ENCODE measurements at places on chromosomes 12 and 14.

- no peak for DNase-seq
Measured at GRCh38 chr12:94150240-94151121, 2.1 kb downstream of the PLXNC1 start.

GRCh38 chr12:53338916-53339315 is 2.8 kb upstream of the SP7 start:
- DNase-seq, result no peak

DNA sequence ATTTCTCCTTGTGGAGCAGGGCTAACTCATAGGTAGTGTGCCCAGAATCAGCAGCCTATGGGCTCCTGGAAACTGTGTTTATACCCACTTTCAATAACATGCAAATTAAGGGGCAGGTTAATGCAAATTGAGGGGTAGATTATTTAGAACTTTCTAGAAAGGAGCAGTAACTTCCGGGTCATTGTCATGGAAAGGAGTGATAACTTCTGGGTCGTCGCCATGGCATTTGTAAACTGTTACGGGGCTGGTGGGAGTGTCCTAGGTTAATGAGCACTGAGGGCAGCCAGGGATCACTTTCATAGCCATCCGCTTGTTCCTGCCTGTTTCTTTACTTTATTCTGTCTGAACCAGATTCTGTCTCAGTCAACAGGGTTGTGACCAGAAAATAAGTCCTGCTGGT is 143.3 kb upstream of the RFLNA start:
- no peak for DNase-seq

DNA sequence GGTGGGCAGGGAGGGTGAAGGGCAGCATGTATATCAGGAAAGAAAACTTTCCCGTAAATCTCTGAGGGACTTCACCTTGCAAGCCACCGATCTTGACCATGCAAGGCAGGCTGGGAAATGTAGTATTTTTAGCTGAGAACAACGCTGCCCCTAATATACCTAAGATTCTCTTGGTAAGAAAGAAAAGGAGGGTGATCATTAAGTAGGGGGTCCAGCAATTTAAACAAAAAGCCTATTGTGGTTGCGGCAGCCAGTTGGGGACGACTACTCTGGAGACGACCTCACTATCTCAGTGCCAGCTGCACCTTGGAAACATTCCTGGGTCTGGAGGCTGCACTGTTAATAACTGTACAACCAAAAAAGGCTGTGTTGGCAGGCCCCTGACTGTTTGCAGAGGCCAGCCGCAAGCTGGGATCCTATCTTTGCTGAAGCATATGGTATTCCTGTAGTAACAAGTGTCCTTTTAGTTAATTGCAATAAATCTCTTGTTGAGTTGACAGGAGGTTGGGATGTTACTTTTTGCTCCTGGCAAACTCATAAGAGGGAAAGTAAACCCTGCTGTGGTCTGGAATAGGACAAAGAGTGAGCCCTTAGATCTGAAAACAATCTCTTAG is 6.4 kb downstream of the APOLD1 start:
- DNase-seq, result no peak

DNA sequence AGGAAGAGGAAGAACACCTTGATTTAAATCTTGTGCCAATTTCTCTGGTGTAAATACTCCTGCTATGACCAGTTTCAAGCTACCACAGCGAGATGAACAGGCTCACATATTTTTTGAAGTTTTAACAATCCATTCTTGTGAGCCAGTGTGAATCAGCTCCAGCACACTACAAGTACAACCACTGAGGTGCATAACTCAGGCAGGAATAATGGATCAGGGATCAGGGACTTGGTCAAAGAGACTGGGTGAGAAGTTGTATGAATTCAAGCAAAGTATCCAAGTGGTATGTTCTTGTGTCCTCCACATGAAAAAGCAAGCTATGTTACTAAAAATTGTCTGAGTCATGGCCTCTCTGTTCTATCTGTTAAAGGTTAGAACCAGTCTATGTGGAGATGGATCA is 35.2 kb upstream of the KITLG start:
- DNase-seq, result no peak

DNA sequence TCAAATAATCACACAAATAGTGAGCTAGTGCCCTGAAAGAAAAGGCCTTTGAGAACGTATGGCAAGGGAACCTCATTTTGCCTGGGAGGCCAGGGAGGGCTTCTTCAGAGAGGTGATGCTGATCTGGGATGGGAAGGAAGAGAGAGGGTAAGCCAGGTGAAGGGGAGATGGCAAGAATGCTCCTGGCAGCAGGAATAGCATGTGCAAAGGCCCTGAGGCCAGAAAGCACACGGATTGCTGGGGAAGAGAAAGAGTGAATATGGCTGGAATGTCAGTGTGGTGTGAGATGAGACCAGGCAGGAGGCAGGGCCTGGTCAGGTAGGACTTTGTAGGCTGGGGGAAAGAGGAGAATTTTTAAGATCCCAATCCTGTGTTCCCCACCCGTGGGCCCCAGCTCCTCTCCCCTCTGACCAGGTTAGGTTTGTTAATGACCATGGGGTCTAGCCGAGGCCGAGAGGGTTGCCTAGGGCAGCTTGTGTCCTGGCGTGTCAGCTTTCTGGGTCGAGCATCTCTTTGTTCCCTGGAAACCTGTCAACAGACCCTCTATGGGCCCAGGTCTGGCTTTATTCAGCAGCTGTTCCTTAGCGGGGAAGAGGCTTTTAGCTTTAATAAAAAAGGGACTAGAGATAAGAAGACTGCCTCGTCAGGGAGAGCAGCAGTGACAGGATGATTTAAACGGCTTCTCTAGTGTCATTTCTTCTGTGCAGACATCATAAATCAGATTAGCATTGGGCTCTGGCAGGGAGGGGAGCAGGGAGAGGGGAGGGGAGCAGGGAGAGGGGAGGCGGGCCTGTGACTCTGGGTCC is 123.4 kb downstream of the ADCK1 start:
- DNase-seq, result no peak
